ENCODE measurements at places on chromosomes 11 and 22.

GRCh38 chr11:78164471-78164870 is 24.0 kb downstream of the KCTD21 start:
- DNase-seq, result no peak

GRCh38 chr11:24779791-24780190 is 282.9 kb downstream of the LUZP2 start:
- no peak for DNase-seq

- no peak for DNase-seq
These were observed 163.8 kb downstream of the FAT3 start for GRCh38 chr11:92388380-92388779.

DNA sequence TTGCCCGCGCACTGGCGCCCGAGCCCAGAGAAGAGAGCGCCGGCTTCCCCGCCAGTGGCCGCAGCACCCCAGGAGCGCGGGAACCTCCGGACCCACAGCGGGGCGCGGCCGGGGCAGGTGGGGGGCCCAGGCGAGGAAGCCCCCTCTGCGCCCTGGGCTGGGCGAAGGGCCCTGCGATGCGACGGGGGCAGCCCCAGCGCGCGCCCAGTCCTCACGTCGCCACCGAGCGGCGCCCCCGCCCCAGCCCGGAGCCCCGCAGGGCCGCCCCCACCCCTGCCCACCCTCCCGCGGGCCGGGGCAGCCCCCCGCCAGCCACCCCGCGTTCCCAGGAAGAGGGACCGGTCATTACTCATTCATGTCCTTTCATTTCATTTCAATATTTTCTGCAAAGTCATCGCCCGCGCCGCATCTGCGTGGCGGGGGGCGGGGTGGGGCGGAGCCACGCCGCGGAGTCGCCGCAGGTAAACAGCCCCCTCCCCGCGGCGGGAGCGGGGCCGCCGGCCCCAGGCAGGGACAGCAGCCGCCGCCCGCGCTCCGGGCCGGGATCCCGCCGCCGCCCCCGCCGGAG is 673 bp upstream of the PANX2 start:
- no peak for DNase-seq

GRCh38 chr22:22061085-22062077 is 78.8 kb upstream of the TOP3B start:
- DNase-seq, result no peak

- no peak for DNase-seq
These were observed 9.5 kb downstream of the EMID1 start for GRCh38 chr22:29215012-29215860.

DNA sequence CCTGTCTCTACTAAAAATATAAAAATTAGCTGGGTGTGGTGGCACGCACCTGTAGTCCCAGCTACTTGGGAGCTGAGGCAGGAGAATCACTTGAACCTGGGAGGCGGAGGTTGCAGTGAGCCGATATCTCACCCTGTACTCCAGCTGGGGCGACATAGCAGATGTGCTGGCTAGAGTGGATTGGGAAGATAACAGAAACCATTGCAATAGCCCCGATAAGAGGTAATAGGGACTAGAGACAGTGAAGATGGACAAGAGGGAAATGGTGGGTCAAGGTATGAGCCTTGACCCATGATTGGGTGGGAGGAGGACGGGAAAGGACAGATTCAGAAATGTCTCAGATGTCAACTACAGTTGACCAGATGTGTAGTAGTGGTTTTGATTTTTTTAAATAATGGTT is 6.1 kb downstream of the SWAP70 start:
- no peak for DNase-seq

DNA sequence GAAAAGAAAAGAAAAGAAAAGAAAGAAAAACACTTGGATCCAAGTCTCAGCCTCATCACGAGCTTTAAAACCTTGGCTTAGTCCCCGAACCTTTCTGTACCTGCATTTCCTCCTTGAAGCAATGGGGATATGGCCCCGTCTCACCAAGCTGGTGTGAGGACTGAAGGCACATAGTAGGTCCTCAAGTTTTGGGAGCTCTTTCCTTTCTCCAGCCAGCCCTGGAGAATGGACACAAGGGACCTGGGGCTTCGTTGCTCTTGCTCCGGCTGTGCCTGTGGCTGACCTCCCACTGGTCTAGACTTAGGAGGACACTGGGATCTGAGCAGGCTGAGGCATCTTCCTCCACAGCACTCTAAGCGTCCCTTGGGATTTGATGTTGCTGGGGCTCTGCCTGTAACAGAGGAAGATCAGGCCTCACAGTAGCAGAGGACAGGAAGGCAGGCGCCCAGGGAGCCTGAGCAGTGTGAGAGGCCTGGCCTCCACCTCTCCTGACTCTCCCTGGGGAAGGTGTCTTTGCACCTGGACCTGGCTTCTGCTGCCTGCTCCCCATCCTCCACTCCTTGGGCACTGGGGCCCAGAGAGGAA is 32.8 kb downstream of the KCNC1 start:
- DNase-seq, result no peak

GRCh38 chr22:24494528-24495364 is at the start of gene UPB1:
Gene UPB1, plus strand, starts transcription at chr22:24495332. Its CDS starts 72 bp downstream, at chr22:24495404.
- DNase-seq, result no peak

DNA sequence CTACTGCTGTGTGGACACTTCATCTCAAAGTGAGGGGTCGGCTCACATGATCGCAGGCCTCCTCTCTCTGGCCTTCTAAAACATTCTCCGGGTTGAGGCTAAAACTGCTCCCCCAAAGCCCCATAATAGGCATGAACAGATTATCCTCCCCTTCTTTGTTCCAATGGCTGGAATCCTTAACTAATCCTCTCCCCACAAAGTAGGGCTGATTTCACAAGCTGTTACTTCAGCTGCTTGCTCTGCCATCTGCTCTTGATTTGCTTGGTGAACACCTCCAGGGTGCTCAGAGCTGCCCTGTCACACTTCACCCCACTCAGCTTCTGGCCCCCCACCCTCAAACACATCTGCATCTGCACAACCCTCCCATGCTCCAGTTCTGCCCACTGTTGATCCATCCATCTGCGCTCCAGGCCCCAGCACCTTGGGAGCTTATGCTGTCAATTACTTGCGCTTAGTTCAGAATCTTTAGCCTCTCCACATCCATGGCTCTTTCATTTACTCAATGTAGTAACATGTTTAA is 173.1 kb upstream of the API5 start:
- DNase-seq, result no peak

- no peak for DNase-seq
These were observed 17.3 kb downstream of the MS4A6A start for GRCh38 chr11:60165538-60165937.

GRCh38 chr11:83681031-83681781 is 395.0 kb upstream of the CCDC90B start:
- no peak for DNase-seq

DNA sequence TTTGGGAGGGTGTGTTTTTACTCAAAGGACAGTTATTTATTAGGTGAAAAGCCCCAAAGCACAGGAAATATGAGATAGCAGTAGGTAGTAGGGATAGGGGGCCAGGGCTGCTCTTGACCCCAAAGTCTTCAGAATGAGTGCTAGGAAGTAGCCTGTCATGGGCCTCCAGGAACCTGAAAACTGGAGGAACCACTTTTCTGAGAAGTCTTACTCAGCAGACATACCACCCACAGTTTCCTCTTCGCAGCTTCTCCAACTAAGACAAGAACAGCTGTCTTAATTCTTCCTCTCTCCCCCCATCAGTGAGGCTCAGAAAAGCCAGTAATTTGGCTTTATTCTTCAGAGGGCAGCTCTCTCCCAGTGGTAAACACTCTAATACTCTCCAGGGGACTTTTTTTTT is 84.0 kb upstream of the CTSC start:
- no peak for DNase-seq

DNA sequence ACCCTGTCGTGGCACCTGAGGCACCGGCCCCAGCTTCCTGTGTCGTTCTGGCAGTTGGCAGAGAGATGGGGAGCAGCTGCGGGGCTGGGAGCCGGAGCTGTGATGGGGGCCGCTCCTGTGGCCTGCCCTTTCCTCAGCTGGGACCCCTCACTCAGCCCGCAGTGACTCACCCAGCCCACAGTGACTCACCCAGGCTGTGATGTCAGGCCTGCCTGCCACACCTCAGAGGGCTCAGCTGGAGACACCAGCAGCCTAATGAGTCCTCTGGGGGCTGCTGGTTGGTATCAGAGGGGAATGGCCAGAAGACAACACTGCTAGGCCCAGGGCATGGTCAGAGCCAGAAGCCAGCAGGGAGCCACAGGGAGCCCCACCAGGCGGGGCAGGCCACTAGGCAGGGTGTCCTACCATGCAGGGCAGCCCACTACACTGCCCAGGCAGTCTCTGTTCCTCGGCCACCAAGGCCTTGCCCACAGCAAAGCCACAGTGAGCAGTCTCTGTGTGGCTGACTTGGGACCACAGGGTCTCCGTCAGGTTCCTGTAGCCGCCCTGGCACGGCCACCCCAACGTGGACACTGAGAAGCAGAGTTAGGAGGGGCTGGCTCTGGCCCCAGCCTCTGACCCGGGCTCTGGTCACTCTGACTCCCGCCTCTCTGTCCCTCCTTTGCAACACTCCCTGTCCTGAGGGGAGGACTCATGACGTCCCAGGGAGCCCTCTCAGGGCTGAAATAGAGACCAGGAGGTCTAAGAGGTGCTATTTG is 4.2 kb upstream of the FXYD2 start:
- DNase-seq, result no peak

DNA sequence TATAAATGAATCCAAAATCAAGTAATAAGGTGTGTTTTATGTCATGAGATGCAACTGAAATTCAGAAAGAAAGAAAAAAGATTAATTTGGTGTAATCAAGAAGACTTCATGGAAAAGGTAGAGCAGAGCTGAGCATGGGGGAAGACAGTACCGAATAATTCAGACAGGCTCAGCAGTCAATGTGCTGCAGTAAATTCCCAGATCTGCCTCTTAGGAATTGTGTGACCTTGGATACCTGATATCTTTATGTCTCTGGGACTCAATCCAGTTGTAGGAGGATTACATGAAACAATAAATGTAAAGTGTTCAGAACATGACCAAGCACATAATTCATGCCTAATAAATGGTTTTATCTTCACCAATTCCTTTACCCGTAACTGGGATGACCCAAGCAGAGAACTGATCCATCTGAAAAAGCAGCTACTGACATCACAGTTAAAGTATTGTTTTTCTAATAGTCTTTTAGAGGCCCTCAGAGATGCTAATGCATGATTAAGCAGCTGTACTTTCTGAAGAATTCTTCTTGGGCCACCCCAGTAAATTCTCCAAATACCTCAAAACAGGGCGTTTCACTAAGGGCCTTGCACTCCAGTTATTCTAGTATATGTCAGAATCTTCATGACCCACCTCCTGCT is 7.8 kb downstream of the MS4A12 start:
- no peak for DNase-seq

DNA sequence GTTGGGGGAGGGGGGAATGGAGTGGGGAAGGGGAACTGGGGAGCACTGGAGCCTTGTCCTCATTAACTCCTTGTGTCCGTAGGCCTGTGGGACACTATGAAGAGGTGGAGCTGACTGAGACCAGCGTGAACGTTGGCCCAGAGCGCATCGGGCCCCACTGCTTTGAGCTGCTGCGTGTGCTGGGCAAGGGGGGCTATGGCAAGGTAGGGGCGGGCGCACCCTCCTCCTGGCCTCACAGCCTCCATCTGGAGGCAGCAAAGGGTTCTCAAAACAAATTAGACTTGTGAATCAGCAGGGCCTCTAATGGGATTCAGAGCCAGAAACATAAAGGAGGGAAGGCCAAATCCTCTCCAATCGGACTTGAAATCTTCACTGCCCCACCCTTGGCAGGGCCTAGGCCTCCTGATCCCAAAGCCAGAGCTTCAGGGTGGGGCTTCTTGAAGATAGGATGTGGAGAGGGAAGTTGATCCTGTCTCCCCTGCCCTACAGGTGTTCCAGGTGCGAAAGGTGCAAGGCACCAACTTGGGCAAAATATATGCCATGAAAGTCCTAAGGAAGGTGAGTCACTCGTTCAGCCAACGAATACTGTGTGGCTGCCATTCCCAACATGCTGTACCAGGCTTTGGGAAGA is 859 bp downstream of the RPS6KB2 start:
- DNase-seq, result no peak

DNA sequence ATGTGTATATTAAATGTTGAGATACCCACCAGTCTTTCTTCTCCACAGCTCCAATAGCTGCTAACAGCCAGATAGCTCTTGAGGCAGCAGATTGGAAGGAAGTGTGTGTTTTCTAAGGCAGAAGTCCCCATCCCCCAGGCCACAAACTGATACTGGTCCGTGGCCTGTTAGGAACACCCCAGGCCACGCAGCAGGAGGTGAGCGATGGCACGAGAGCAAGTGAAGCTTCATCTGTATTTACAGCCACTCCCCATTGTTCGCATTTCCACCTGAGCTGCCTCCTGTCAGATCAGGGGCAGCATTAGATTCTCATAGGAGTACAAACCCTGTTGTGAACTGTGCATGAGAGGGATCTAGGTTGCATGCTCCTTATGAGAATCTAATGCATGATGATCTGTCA is 12.7 kb downstream of the CCDC73 start:
- DNase-seq, result no peak

DNA sequence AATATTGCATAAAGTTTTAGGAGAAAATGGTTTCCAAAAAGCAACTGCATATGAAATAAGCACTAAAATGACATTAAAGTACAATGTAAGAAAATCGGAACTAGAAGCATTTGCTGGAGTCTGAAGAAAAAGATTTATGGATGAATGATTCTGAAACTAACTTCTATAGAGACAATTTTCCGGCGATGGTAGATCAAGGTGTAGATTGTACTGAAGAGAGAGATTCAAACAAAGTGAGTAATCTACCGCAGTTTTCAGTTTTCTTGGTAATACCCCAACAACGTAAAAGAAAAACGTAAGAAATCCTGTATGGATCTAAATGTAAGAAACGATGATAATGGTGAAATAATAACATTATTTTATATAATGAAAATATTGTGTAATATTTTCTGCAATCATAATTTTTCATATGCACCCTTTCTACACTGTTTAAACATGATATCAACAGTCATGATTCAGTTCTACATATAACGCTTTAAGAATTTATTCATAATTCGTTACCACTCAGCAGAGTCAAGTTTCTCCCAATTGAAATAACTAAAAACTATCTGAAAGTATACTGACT is 1.8 kb upstream of the CDPF1 start:
- no peak for DNase-seq

DNA sequence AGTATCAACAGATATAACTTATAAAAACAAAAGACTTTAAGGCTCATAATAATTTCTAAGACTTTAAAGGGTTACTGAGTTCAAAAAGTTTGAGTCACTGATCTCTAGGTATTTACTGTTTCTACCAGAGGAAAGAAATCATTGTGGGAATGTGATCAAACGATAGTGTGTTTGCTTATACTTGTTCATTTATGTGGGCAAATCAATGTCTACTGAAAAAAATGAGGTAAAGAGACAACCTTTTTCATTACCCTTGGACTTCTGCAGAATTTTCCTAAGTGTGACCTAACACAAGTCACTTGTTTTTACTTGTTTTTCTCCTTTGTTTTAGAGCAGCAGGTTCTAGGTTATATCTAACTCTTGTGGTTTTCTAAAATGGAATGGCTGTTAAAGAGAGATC is 65.4 kb downstream of the PRR5L start:
- DNase-seq, result no peak

- no peak for DNase-seq
These were observed 6.4 kb downstream of the UNC93B1 start for GRCh38 chr11:67997475-67997921.

- peak; percentile 52 for DNase-seq
These were observed 4.7 kb downstream of the DGCR8 start for GRCh38 chr22:20084547-20085413.
